Activated CD8-positive, alpha-beta memory T cell treated with anti-CD3 and anti-CD28 coated beads, Interleukin-2, amount 50 U/mL, for 48 hours (primary cell): ENCODE measurements at places on chromosomes 2 and 18.

DNA sequence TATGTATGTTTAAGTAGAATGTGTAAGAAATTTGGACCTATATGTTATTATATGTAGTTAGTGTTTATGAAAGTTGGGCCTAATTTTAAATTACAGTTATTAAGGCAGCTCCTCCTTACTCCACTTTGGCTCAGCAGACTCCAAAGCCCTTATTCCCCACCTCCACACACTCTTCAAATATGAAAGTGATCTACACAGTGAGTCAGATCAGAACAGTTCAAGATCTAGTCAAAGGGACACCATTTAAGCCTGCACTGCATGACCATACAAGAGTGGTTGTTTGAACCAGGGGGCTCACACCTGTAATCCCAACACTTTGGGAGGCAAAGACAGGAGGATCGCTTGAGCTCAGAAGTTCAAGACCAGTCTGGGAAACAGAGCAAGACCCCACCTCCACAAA is 21.2 kb upstream of the PMAIP1 start:
- DNase-seq = no peak

DNA sequence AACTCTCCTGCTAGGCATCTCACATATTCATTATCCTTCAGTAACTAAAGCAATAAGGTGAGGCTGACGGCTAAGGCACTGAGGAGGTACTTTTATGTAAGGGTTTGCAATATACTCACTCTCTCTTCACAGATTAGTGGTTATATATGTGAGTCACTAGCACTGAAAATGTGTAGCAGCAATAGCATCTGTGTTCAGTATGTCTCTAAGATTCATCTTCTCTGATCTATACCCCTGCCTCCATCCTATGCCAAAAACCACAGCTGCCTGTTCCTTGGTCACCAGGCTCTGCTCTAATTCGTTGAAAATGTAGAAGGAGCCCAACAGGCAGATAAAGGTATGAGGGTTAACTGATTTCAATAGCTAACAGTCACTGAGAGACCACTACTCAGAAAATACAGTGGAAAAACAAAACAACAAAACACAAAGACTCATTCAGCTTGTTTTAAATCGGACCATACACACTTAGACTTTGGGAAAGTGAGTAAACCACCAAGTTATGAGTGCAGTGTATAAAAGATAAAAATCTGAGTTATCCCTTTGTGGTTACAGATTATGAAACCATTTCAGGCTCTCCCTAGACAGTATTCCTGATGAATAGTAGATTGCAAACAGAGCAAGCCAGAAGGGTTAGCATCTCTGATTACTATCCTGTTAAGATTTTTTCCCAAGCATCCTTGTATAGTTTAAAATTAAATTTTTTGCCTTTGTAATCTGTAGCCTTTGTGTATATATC is 75.3 kb upstream of the CYP26B1 start:
- DNase-seq = no peak

DNA sequence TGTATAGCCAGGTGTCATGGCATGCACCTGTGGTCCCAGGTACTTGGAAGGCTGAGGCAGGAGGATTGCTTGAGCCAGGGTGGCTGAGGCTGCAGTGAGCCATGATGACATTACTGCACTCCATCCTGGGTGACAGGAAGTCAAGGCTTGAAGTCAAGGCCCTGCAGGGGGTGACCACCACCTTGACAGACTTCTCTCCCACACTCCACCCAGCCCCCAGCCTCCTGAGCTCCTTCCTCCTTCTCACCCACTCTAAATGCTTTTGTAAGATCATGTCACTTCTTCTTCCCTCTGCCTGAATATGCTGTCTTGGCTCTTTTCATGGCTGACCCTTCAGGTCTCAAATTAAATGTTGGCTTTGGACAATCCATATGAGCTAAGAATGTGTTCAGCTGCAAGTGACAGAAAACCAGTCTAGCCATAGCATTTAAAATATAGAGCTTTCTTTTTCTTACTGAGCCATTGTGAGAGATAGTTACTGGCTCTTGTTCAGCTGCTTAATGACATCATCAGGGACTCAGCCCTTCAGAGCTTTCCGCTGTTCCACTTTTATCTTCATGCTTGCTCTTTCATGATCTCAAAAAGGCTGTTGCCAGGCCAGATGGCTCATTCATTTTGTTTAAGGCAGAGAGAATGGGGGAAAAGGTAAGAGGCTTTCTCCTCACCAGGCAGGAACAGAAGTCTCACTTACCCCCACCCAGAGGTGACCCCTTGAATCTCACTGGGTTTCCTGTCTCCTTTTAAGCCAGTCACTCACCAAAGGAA is 36.7 kb upstream of the TTC39C start:
- DNase-seq = no peak

DNA sequence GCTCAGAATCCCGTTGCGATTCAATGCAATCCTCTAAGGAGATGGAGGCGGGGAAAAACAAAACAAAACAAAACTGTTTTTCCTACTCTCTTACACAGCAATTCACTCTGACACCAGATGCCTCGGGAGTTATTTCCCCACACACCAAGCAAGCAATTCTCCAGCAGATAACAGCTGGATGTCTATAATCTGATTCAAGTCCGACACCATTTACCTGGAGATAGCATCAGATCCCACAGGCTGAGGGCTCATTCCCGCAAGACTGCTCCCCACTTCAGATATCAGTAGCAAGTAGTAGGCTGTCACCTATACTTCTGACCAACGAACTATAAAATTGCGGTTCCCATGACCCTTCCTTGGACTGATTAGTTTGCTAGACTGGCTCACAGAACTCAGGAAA is 58.7 kb downstream of the DTNB start:
- DNase-seq = no peak
